H7 (cell line): ENCODE measurements at places on chromosomes 7 and 10. TPM values are rescaled to one million over a fixed set of nuclear protein-coding genes. Genes with fewer than 3 reads are reported as not detected.
A peak's percentile ranks its signal among the peaks of the same experiment; 100 is the strongest.

- no peak for DNase-seq
These were observed 3.3 kb upstream of the MEST start for GRCh38 chr7:130488392-130489139.

DNA sequence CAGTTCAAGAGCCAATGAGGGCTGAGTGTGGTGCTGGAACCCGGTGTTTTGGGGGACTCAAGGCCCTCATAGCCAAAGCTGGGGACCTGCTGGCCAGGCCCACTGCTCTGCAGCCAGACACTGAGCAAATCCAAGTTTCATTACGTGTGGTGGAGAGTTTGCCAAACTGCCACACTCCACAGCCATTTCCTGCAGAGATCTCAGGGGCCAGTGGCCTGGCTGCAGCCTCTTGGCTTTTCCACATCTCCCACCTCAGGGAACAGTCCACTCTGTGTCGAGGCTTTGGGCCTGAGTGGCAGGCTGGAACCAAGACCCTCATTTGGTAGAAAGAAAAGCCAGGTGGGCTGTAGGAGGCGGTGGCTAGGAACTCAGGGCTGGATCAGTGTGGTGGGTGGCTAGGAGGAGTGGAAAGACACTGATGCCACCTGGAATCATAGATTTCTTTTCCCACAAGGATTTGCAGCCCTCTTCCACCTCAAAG lies 3.2 kb downstream of the HOXA11 start:
- DNase-seq, result peak; percentile 25

DNA sequence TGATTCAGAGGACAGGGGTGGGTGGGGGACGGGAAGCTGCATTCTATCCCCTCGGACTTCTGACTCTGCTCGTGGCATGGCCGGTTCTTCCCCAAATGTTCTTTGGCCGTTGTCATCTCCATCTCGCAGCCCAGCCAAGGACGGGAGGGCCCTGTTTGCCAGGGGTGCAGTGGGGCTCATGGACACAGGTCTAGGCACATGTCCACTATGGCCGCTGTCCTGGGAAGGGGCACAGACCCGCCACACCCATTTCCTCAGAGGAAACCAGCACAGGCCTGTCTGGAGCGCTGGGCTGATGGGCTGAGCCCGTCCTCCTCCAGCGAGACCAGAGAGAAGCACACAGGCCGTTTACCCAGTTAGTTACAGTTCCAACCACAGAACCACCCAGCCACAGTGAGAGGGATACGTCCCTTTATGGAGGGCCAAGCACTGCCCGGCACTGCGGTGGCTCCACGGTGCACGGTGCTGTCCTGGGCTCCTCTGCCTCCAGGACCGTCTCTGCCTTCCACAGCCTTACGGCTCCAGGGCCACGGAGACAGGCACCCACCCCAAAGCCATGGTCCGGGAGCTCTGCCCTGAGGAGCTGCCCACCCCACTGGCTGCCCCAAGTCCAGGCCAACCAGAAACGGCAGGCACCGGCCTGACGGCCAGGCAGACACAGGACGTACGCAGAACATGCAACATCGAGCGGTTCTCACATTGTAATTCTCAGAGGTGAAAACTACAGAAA lies 20.2 kb downstream of the DPYSL4 start:
- DNase-seq, result no peak

DNA sequence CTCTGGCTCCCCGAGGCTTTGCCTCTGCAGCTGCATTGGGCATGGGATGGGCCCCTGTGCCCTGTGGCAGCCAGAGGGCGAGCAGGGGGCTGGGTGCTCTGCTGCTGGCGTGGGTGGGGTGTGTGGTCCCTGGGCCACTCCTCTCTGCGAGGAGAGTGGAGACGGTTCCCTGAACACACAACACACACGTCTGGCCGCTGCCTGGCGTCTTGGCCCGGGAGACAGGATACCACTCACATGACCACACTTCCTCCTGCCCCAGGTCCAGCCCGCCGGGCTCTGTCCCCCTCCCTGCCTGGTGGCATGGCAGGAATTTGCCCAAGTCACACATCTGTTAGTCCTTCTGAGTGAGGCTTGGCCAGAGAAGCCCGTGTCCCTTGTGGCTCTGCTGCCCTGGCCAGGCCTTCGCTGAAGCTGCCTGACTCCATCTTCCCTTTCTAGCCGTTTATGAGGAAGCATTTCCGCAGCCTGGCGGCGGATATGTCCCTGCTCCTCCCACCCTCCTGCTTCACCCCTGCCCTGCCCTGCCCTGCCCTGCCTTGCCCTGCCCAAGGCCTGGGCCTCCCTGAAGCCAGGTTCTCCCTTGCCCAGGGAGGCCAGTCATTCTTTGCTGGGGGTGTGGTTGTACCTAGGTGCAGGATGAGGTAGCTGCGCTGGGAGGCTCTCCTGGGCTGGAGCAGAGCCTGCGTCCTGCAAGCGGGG lies 3.0 kb downstream of the BRI3 start:
- peak; percentile 58 for DNase-seq

- DNase-seq, result peak; percentile 66
These were observed 1.6 kb upstream of the IDI1 start for GRCh38 chr10:1050554-1050953.

The TRIM50 gene
- 0.11 TPM in 1 of 2 replicates, not detected in the other for total RNA-seq

DNA sequence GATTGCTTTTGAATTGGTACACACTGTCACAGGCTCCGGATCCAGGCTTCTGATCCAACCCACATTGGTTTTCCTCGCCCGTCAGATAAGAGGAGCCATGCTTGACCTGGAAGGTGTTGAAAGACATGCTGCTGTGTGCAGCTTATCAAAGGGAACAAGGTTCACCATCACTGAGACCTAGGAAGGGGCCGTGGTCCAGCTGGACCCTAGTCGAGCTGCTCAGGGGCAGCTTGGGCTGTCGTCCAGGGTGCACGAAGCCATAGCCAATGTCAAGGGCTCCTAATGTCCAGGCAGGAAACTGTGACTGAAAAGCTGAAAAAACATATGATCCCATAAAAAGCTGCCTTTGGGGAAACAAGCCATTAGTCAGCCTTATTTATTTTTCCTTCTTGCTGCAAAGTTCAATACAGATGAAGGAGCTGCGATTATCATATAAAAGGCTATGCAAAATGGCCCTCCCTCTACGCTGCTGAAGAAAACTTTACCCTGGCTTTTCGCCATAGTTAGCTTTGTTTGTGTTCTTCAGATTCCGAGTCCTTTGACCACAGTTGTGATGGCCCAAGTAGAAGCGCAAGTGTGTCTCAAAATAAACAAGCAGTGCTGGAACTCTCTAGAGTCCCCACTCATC lies 118.0 kb downstream of the CREB5 start:
- DNase-seq, result no peak

DNA sequence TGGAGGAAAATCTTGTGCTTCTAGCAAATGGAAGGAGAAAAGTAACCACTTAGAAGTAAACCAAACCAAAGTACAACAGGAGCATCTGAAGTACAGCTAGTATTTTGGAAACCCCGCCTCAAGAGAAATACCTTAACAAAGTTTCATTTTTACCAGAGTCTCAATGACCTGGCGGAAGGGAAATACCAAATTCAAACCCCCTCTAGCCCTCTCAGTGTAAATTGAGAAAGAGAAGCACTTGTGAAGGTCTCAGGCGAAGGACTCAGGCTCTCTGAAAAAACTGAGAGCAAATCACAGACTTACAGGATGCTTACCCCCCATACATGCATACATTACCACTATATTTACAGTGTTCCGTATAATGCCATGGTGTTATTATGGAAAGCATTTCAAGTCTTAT lies 70.1 kb downstream of the ZPBP start:
- DNase-seq, result no peak

The TAS2R41 gene
- 0.10 TPM in 1 of 2 replicates, not detected in the other for total RNA-seq

- no peak for DNase-seq
These were observed 39.3 kb downstream of the COL1A2 start for GRCh38 chr7:94434042-94434441.

DNA sequence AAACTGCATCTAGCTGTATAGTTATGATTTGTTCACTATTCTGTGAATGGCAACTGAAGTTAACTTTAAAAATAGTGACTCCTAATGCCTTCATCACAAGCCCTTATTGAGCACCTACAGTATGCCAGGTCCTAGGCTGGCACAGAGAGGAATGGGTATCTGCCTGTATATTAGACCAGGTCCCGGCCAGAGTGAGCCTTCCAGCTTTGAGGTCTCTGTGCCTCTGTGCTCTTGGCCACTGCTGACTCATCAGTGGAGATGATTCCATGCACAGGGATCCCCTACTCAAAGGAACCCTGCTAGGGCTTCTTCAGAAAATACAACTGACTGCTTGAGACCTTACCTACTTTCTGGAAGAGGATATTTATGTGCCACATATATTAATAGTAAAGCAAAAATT lies 118.4 kb downstream of the GFRA1 start:
- DNase-seq, result no peak

DNA sequence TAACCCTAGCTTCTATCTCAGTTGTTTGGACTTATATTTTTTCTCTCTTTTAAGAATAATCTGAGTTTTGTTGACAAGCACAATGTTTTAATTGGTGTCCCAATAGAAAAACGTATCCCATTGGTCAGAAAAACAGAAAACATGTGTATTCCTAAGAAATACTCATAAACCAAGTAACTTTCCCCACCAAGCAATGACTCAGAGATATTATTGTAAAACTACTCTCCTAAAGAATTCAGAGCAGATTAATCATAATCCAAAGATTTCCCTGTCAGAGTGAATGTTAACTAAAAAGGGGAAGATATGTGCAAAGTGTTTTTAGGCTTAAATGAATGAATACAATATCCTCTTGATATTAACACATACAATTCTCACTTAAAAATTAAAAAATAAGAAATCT lies 29.4 kb upstream of the MBL2 start:
- DNase-seq, result no peak
